ENCODE measurements at places on chromosomes 3 and 15. TPM values are rescaled to one million over a fixed set of nuclear protein-coding genes. Genes with fewer than 3 reads are reported as not detected.

ARGFX gene
- polyA plus RNA-seq: not detected

SERPINI2 gene
- polyA plus RNA-seq: 0.47 TPM

GOLGA8J gene
- polyA plus RNA-seq: 6.3 TPM

GRCh38 chr3:59970376-59970775 is 920.6 kb upstream of the CFAP20DC start:
- no peak for DNase-seq
- no peaks in the 10 kb centered on the region for H3K36me3 ChIP-seq
- no peak overlapping the region for H3K27ac ChIP-seq
- H3K27me3 ChIP-seq: no peaks in the 10 kb centered on the region

DNA sequence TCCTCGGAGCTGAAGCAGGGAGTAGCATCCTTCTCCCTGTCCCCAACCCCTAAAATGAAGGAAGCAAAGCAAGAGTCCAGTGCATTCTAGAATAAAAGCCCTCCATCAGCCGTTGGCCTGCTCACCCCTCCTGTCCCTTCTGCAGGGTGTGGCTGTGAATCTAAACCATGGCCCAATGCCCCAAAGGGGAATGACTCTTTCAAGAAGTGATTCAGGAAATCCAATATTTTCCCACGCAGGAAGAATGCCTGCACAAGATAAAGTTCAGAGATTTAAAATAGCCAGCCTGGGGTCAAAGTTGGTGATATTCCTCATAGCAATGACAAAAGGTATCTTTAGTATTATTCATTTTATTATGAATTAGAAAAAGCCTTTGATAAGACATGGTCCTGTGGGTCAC is 38.5 kb downstream of the SLCO2A1 start:
- H3K4me3 ChIP-seq: no peak overlapping the region
- H3K4me1 ChIP-seq: peaks cover 3% of the 10 kb centered on the region
- H3K27me3 ChIP-seq: no peaks in the 10 kb centered on the region
- no peak for DNase-seq

DNA sequence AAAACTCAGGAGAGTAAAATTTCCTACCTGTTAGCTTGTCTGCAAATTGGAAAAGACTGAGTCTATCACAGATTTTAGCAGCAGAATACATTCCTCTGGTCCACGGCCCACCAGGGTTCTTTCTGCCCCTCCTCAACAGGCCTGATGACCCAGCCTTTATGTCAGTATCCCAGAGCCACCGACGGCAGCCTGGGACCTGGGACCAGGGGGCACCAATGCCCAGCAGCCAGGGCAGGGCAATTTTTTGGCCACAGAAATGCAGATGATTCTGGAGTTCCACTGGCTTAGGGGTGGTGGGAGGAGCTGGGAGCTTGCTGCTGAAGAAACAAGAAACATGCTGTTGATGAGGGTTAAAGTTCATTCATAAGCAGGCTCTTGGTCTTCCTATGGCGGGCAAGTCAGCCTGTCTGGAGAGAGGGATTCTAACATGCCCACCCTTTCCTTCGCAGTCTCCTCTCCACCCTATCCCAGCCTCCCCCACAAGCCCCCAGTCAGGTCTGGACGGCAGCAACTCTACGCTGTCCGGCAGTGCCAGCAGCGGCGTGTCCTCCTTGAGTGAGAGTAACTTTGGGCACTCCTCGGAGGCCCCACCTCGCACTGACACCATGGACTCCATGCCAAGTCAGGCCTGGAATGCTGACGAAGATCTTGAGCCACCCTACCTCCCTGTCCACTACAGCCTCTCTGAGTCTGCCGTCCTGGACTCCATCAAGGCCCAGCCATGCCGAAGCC is 4.3 kb upstream of the MANF start:
- H3K27ac ChIP-seq: no peak overlapping the region
- H3K27me3 ChIP-seq: no peaks in the 10 kb centered on the region
- H3K36me3 ChIP-seq: no peaks in the 10 kb centered on the region
- no peak for DNase-seq

DNA sequence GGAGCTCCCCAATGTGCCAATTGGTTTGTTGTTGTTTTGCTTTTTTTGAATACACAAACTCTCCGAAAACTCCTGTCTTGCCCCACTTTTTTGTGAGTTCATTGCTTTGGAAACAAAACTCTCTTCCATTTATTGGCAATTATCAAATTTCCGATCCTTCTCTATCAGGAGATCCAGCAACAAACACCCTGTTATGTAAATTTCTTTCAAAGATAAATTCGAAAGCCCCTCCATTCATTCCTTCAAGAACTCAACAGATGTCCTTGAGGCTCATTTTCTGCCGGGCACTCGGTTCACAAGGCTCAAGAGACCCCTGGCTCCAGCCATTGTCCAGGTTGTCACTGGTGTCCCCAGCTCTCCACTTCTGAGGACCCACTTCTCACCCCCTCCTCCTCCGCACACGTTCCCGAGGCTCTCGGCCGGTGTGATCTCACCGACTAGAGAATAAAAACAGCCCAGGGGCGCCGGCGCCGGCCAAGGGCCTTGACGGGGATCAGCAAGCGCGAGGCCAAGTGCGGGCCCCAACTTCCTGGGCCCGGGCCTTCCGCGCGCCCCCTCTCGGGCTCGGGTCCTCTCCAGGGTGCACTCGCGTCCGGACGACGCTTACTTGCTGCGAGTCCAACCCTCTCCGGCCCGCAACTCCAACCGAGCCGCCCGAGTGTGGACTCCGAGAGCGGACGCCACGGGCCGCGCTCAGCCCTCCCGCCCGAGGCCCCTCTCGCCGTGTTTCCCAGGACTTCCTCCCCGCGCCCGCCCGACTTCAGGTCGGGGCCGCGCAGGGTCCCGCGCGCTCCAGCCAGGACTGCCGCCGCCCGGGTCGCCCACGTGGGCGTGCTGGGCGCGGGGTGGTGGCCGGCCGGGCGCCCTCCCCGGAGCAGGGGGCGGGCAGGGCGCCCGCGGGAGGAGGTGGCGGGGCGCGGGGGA is 533 bp upstream of the SMAD3 start:
- DNase-seq: peak; percentile 75
- H3K4me1 ChIP-seq: peaks cover 19% of the 10 kb centered on the region
- peak overlapping the region; percentile 86 for H3K27ac ChIP-seq
- H3K27me3 ChIP-seq: no peaks in the 10 kb centered on the region

DNA sequence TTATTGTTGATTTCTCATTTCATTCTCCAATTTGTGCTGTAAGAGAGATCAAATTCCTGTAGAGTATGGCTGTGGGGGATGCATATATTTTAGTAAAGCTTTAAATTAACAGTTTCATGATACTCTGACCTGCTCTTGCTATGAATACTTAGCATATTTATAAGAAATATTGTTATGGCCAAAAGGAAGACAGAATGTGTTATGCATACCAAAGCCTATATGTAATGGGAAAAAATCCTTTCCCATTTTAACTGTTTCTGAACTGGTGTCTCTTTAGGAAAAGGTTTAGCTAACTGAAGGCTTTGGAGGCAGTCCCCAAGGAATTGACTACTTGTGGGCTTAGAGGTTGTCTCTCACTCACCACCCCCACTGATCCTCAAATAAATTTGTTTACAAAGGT is 59.2 kb downstream of the CADPS start:
- H3K4me3 ChIP-seq: no peak overlapping the region
- H3K36me3 ChIP-seq: no peaks in the 10 kb centered on the region
- no peaks in the 10 kb centered on the region for H3K27me3 ChIP-seq
- no peak overlapping the region for H3K27ac ChIP-seq
- no peak for DNase-seq
- no peaks in the 10 kb centered on the region for H3K4me1 ChIP-seq

- no peaks in the 10 kb centered on the region for H3K27me3 ChIP-seq
- peaks cover 6% of the 10 kb centered on the region for H3K4me1 ChIP-seq
- no peak overlapping the region for H3K27ac ChIP-seq
- DNase-seq: no peak
These were observed 34.5 kb upstream of the ST3GAL6 start for GRCh38 chr3:98728672-98729071.

- no peaks in the 10 kb centered on the region for H3K36me3 ChIP-seq
- H3K4me1 ChIP-seq: no peaks in the 10 kb centered on the region
- peak; percentile 32 for DNase-seq
- H3K27me3 ChIP-seq: no peaks in the 10 kb centered on the region
- H3K27ac ChIP-seq: no peak overlapping the region
- H3K4me3 ChIP-seq: no peak overlapping the region
These were observed 158.6 kb upstream of the NR2E3 start for GRCh38 chr15:71651750-71652186.

DNA sequence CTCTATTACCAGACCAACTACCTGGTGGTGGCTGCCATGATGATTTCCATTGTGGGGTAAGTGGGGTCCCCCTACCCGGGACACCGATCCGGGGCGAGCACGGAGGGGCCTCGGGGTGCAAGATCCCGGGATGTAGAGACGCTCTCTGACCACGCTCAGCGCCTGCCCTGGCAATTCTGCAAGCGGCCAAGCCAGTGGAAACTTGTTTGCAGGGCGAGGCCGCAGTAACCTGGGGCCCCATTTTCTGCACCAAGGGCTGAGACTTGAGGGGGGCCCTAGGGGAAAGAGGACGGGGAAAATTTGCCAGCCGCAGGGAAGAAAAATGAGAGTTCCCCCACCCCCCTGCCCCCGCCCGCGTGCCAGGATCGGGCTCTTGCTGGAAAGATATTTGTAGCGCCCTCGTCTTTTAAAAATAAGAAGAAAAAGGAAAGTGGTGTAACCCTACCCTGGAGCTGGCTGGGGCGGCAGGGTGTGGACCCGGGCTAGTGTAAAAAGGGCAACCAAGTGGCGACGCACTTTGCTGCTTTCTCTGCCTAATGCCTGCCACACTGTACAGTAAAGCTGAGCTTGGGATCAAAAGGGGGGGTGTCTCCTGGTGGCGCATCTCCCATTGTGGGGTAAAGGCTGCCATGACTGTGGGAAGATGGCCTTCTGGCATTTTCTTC is 563 bp downstream of the ARL6IP5 start:
- H3K27ac ChIP-seq: peak overlapping the region; percentile 82
- no peaks in the 10 kb centered on the region for H3K36me3 ChIP-seq

- no peaks in the 10 kb centered on the region for H3K36me3 ChIP-seq
- H3K27me3 ChIP-seq: no peaks in the 10 kb centered on the region
- H3K4me1 ChIP-seq: no peaks in the 10 kb centered on the region
- DNase-seq: no peak
These were observed 32.1 kb upstream of the TNFAIP8L3 start for GRCh38 chr15:51126842-51127241.

DNA sequence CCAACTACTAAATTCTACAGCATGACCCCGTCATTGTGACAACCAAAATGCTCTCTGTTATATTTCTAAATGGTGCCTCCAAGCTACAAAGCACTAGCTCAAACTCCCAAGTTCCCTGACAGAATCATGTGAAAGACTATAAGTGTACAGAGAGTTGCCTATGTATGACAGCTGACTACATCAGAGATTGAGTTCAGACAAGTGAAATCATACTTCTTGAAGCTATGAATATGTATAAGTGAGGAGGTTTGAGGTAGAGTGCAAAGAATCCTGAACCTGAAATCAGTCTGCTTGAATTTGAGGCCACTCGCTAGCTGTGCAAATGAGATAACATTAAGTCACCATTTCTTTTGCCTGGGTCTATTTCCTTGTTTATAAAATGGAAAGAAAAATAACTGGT is 63.9 kb upstream of the TP63 start:
- no peaks in the 10 kb centered on the region for H3K27me3 ChIP-seq
- no peak for DNase-seq
- no peaks in the 10 kb centered on the region for H3K4me1 ChIP-seq
- no peak overlapping the region for H3K27ac ChIP-seq
- H3K4me3 ChIP-seq: no peak overlapping the region
- no peaks in the 10 kb centered on the region for H3K36me3 ChIP-seq

GRCh38 chr3:52841211-52841980 is 6.6 kb upstream of the MUSTN1 start:
- no peaks in the 10 kb centered on the region for H3K36me3 ChIP-seq
- H3K4me1 ChIP-seq: peaks cover 11% of the 10 kb centered on the region
- H3K27ac ChIP-seq: no peak overlapping the region
- DNase-seq: no peak

DNA sequence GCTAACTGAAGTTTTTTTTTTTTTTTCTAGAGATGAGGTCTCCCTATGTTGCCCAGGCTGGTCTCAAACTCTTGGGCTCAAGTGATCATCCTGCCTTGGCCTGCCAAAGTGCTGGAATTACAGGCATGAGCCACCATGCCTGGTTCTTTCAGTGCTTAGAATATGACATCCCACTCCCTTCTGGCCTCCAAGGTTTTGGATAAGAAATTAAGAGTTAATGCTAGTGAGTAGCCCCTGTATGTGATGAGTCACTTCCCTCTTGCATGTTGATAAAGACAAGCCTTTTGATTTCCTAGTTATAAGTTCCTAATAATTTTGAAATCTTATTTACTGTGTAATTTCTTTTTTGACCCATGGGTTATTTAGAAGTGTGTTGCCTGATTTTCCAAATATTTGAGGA is 35.7 kb upstream of the DNAJC19 start:
- H3K4me3 ChIP-seq: no peak overlapping the region
- DNase-seq: no peak
- no peak overlapping the region for H3K27ac ChIP-seq
- no peaks in the 10 kb centered on the region for H3K27me3 ChIP-seq
- no peaks in the 10 kb centered on the region for H3K36me3 ChIP-seq
- H3K4me1 ChIP-seq: no peaks in the 10 kb centered on the region
